ENCODE measurements at places on chromosomes 12 and 14. TPM values are rescaled to one million over a fixed set of nuclear protein-coding genes. Genes with fewer than 3 reads are reported as not detected.

- no peak overlapping the region for H3K27ac ChIP-seq
- no peak for DNase-seq
- H3K36me3 ChIP-seq, result no peaks in the 10 kb centered on the region
- no peak overlapping the region for H3K4me3 ChIP-seq
- H3K27me3 ChIP-seq, result no peaks in the 10 kb centered on the region
- no peaks in the 10 kb centered on the region for H3K4me1 ChIP-seq
These were observed 1112.7 kb downstream of the LRFN5 start for GRCh38 chr14:42719391-42719790.

- H3K4me3 ChIP-seq, result no peak overlapping the region
- no peaks in the 10 kb centered on the region for H3K27me3 ChIP-seq
- peaks cover 10% of the 10 kb centered on the region for H3K4me1 ChIP-seq
- H3K27ac ChIP-seq, result no peak overlapping the region
These were observed 63.1 kb upstream of the FGD4 start for GRCh38 chr12:32336261-32336660.

GRCh38 chr12:20144341-20144740 lies 224.0 kb upstream of the PDE3A start:
- H3K27ac ChIP-seq, result no peak overlapping the region
- H3K4me1 ChIP-seq, result no peaks in the 10 kb centered on the region
- no peak for DNase-seq

GRCh38 chr12:69929531-69929930 lies 104.5 kb downstream of the MYRFL start:
- no peak overlapping the region for H3K4me3 ChIP-seq
- no peak overlapping the region for H3K27ac ChIP-seq
- H3K27me3 ChIP-seq, result no peaks in the 10 kb centered on the region
- H3K36me3 ChIP-seq, result no peaks in the 10 kb centered on the region
- no peaks in the 10 kb centered on the region for H3K4me1 ChIP-seq

GRCh38 chr12:118465706-118466105 lies 89.4 kb downstream of the SUDS3 start:
- no peaks in the 10 kb centered on the region for H3K4me1 ChIP-seq
- no peaks in the 10 kb centered on the region for H3K36me3 ChIP-seq
- H3K27me3 ChIP-seq, result no peaks in the 10 kb centered on the region
- H3K27ac ChIP-seq, result no peak overlapping the region
- no peak for DNase-seq
- no peak overlapping the region for H3K4me3 ChIP-seq

- H3K27me3 ChIP-seq, result no peaks in the 10 kb centered on the region
- H3K4me1 ChIP-seq, result peaks cover 5% of the 10 kb centered on the region
- H3K36me3 ChIP-seq, result no peaks in the 10 kb centered on the region
- no peak overlapping the region for H3K4me3 ChIP-seq
- H3K27ac ChIP-seq, result no peak overlapping the region
These were observed 98.2 kb downstream of the SSPN start for GRCh38 chr12:26293612-26294011.

GRCh38 chr14:40248671-40249070 lies 816.4 kb upstream of the FBXO33 start:
- no peaks in the 10 kb centered on the region for H3K36me3 ChIP-seq
- no peaks in the 10 kb centered on the region for H3K4me1 ChIP-seq
- no peak for DNase-seq
- H3K27me3 ChIP-seq, result no peaks in the 10 kb centered on the region
- no peak overlapping the region for H3K4me3 ChIP-seq

GRCh38 chr12:47892819-47893218 lies 12.0 kb downstream of the VDR start:
- H3K36me3 ChIP-seq, result no peaks in the 10 kb centered on the region
- no peak for DNase-seq
- H3K4me1 ChIP-seq, result no peaks in the 10 kb centered on the region
- H3K27ac ChIP-seq, result no peak overlapping the region

DNA sequence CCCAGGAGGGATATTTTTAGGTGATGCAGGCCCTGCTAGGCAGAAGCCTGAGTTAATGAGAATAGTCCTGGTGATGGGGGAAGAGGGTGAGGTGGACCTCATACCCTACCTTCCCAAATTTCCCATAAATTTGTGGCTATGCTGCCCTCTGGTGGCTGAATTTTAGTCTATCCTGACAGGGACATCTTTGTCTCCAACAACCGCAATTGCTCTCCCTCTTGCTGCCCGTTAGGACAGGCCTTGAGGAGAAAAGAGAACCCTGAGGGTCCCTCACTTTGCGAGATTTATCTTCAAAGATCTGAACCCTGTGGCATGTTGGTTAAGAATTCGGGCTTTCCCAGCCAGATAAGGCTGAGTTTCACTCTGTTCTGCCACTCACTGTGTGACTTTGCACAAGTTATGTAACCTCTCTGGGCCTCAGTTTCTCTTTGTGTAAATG lies 9.8 kb upstream of the ZNF385A start:
- peaks cover 52% of the 10 kb centered on the region for H3K36me3 ChIP-seq
- DNase-seq, result no peak
- no peak overlapping the region for H3K27ac ChIP-seq

- no peak overlapping the region for H3K27ac ChIP-seq
- no peaks in the 10 kb centered on the region for H3K4me1 ChIP-seq
- no peaks in the 10 kb centered on the region for H3K36me3 ChIP-seq
- no peaks in the 10 kb centered on the region for H3K27me3 ChIP-seq
These were observed 13.1 kb upstream of the DAAM1 start for GRCh38 chr14:59175404-59175803.

BATF gene
- 0.93 TPM for total RNA-seq

GDF3 gene
- total RNA-seq, result 0.19 TPM

RIPK3 gene
- total RNA-seq, result 3.6 TPM

AKAP6 gene
- 218 TPM for total RNA-seq
